ENCODE measurements at places on chromosomes 6 and 20. TPM values are rescaled to one million over a fixed set of nuclear protein-coding genes. Genes with fewer than 3 reads are reported as not detected.

Gene CTCFL
- total RNA-seq = not detected

Gene BHLHE23
- total RNA-seq = not detected

Gene ACAT2
- total RNA-seq = 88.2 TPM

Gene PPP1R3G
- 2.8 TPM for total RNA-seq

Gene PTCRA
- total RNA-seq = not detected

Gene TSBP1
- not detected for total RNA-seq

Gene RPS6KA2
- total RNA-seq = 109 TPM

Gene MUC21
- not detected for total RNA-seq

Gene IL17A
- not detected for total RNA-seq

Gene NRN1
- not detected for total RNA-seq

Gene SRSF6
- total RNA-seq = 33.0 TPM

Gene FRK
- 1.9 TPM for total RNA-seq

Gene OPN5
- total RNA-seq = not detected

Gene FAM162B
- total RNA-seq = 1.4 TPM

Gene SSTR4
- total RNA-seq = not detected
